ENCODE measurements at places on chromosomes 4 and X.

DNA sequence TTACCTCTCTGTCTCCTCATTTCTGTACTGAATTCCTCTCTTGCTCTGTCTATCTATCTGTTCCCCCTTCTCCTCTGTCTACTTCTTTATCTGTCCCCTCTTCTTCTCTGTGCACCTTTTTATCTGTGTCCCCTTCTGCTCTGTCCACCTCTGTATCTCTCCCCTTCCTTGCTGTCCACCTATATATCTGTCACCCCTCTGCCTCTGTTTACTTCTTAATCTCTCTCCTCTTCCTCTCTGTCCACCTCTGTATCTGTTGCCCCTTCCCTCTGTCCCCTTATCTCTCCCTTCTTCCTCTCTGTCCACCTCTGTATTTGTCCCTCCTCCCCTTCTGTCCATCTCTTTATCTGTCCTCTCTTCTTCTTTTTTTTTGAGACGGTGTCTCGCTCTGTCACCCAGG lies 8.9 kb downstream of the CCDC22 start:
- DNase-seq = no peak

GRCh38 chr4:5821665-5822358 lies 71.1 kb downstream of the CRMP1 start:
- no peak for DNase-seq

- DNase-seq = no peak
Measured at GRCh38 chr4:2218436-2218835, 23.5 kb downstream of the HAUS3 start.

DNA sequence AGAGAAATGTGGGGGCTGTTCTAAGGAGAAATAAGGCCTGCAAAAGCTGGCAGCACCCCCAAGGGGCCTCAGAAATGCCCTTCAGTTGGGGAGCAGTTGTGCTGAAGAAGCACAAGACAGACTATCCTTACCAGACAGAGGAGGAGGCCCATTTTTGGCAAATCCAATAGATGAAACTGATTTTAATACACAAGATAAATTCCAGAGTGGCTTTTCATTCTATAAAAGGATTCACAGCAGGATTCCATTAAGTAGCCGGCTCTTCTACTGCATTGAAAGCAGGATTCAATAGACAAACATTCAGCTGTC lies 8.1 kb downstream of the SEPTIN6 start:
- no peak for DNase-seq

DNA sequence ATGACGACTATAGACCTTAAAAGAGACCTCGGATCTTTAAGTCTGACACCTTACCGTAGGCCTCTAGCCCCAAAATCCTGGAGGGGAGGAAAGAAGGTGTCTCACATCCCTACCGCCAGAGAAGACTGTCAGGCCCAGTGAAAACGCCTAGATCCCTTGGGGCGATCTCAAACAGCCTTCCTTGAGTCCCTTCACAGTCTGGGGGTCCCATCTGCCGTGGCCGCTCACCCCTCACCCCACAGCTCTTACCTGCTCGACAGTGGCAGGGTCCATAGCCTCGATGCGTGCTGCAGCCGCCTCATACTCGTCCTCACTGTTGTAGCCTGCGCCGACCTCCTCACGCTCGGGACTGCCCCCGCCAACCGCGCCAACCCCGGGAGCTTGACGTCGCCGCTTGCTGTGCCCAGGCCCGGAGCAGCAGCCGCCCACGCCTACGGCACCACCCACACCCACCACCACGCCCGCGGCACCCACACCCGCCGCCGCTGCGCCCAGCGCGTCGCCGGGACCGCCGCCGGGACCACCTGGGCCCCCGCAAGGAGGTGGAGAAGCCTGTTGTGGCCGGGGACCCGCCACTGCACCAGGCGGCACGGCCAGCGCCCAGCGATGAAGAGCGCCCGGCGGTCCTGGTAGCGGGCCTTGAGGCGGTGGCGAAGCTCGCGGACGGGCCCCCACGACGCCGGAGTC lies 536 bp downstream of the OTUD5 start:
- no peak for DNase-seq

Data from SK-N-MC (cell line).